ENCODE measurements at places on chromosomes 7 and 10.

- DNase-seq = no peak
Measured at GRCh38 chr7:39304668-39305405, 261.4 kb upstream of the YAE1 start.

DNA sequence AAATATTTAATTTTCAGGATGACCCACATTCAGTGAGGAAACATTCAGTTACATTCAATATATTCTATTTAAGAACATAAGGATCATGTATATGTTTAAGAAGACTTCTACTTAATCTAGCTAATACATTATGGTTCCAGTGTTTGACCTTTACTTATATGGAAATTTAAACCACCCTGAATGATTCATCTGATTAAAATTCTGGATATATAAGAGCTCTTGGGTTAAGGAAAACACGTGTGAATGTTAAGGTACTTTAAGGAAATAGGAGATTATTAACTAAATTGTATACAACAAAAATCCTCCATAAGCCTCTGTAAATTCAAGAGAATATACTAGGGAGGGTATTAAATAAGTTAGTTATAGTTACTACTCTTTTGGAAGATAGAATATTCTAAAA lies 40.9 kb downstream of the HDAC9 start:
- no peak for DNase-seq

GRCh38 chr10:9294865-9295264 lies 1240.4 kb downstream of the GATA3 start:
- no peak for DNase-seq

- no peak for DNase-seq
Measured at GRCh38 chr10:26681076-26681475, 16.4 kb upstream of the PDSS1 start.

GRCh38 chr10:58334817-58335305 lies at the start of gene UBE2D1:
Gene UBE2D1, plus strand, starts transcription at chr10:58335006. Its CDS starts 196 bp downstream, at chr10:58335202.
- peak; percentile 90 for DNase-seq

DNA sequence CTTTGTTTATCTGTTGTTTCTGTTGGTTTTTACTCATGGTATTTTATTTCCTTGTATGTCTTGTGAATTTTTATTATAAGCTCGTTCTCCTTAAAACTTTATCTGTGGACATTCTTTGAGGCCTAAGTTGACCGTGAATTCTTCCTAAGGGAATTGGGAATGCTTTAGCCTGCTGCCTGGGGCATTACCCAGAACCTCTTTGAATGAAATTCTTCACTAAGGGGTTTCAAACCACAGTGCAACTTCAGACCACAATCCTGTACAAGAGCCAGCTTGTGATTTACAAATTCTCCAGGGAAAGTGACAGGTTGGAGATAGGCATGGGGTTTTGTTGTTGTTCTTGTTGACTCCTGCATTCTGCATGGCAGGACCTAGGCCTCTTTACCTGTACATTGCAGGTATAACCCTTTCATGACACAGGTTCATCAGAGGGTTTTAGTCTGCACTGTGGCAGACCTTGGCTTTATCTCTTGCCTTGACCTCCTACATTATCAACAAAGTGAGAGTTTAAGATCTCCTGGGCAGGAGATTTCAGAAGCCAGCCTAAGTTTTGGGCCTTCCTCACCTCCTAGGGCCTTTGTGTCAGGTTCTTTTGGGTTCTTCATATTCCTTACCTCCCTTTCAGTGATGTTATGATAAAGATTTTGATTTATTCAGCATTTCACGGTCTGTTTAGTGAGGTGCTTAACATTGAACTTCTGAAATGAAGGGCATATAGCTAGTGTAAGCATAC lies 70.2 kb downstream of the ABCC2 start:
- no peak for DNase-seq

GRCh38 chr7:116560021-116560970 lies 35.5 kb downstream of the CAV1 start:
- DNase-seq = peak; percentile 38

DNA sequence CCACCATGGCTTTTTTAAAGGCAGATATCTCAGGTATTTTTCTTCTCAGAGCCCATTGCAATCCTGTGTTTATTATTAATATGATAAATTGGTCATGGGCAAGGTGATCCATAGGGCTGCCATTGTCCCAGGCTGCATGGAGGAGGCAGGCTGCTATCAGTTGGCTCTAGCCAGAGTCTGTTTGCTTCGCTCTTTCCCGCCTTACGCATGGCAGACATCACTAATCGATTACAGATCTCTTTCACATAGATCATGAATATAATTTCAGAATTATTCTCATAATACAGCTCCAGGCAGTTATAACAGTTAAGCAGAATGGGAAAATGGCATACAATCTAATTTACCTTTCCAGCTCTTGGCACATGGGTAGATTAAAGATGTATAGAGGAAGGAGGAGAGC lies 30.4 kb upstream of the HABP2 start:
- DNase-seq = no peak

DNA sequence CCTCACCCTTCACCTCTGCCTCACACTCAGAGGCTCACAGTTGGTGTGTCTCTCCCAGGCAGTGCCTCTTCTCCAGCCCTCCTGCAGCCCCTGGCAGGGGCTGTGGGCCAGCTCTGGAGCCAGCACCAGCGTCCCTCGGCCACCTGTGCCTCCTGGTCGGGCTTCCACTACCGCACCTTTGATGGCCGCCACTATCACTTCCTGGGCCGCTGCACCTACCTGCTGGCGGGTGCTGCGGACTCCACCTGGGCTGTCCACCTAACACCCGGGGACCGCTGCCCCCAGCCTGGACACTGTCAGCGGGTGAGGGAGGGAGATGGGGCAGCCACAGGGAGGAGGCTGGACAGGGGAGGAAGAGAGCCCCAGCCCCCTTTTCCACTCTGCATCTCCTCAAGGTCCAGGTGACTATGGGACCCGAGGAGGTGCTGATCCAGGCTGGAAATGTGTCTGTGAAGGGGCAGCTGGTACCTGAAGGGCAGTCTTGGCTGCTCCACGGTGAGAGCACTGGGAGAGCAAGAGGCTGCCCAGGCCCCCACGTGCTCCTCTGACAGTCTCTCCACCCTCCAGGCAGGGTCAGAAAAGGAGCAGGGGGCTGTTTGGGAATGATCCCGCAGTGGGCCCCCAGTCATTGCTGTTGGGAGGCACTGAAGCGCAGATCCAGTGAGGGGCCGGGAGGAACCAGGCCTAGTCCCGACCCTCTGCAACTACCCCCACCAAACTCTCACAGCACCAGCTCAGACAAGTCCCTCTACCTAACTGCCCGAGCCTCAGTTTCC lies 4.4 kb upstream of the ZNF467 start:
- no peak for DNase-seq

DNA sequence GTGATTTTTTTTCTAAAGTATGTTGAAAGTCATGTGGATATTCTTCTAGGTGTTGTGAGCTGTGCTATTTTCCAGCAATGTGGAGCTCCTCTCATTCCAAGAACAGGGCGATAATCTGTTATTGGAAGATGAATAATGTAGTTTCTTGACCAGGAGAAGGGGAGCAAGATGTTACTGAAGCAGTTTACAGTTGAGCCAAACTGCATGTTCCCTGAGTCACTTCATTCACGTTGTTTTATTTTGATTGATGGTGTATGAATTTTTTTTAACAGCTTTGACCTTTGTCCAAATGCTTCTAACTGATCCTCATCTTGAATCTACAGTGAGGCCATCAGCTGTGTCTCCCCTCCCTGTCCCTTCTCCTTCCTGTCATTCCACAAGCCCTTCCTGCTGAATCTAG lies 277.1 kb upstream of the KLF6 start:
- no peak for DNase-seq

GRCh38 chr7:44291066-44291732 lies 34.2 kb downstream of the CAMK2B start:
- DNase-seq = no peak

DNA sequence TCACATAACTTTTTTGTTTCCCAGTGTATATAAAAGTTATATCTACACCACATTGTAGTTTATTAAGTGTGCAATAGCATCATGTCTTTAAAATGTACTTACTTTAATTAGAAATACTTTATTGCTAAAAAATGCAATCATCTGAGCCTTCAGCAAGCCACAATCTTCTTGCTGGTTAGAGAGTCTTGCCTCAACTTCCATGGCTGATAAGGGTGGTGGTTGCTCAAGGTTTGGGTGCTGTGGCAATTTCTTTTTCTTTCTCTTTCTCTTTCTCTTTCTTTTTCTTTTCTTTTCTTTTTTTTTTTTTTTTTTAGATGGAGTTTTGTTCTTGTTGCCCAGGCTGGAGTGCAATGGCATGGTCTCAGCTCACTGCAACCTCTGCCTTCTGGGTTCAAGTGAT lies 360.0 kb downstream of the MAGI2 start:
- DNase-seq = no peak

DNA sequence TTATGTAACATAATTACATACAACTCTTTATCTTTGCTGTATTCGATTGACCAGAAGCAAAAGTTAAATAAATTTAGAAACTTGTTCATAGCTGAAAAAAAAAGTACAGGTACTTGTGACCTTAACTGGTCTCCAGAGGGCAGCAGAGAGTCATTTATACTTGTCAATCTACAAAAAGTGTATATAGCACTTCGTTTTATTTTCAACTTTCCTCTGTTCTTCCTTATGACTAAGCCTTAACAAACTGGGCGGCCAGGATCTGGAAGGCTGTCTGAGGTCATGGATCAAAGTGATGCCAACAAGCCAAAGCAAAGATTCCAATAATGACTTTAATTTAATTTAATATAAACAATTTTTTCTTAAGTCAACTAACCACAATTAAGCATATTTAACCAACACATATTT lies 29.8 kb downstream of the C10orf67 start:
- DNase-seq = peak; percentile 47

- DNase-seq = no peak
Measured at GRCh38 chr7:24455813-24456525, 117.3 kb upstream of the PALS2 start.

Measured in retina (tissue), 1 donor.